Activated effector memory CD4-positive, alpha-beta T cell treated with anti-CD3 and anti-CD28 coated beads, Interleukin-2, amount 50 U/mL, for 16 hours (primary cell): ENCODE measurements at places on chromosomes 2 and 18.

DNA sequence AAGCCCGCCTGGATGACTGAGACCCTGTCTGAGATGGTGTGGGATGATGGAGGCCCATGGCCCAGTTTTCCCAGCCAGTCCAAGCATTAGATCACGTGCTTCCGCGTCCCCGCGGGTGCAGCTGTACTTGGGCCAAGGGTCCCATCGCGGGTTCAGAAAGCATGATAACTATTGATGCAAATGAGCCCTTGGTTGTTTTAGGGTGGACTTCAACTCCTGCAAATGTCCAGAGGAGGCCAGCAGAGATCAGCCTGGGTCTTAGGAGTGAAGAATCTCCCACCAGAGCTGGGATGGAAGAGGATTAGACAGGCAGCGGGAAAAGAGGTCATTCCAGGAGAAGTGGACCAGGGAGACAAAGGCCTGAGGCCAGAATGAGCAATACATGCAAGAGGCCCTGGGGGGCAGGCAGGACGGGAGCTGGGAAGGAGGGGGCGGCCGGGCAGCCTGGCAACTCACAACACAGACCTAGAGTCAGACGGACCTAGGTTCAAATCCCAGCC, 89.9 kb upstream of the TMEM247 start:
- no peak for DNase-seq

DNA sequence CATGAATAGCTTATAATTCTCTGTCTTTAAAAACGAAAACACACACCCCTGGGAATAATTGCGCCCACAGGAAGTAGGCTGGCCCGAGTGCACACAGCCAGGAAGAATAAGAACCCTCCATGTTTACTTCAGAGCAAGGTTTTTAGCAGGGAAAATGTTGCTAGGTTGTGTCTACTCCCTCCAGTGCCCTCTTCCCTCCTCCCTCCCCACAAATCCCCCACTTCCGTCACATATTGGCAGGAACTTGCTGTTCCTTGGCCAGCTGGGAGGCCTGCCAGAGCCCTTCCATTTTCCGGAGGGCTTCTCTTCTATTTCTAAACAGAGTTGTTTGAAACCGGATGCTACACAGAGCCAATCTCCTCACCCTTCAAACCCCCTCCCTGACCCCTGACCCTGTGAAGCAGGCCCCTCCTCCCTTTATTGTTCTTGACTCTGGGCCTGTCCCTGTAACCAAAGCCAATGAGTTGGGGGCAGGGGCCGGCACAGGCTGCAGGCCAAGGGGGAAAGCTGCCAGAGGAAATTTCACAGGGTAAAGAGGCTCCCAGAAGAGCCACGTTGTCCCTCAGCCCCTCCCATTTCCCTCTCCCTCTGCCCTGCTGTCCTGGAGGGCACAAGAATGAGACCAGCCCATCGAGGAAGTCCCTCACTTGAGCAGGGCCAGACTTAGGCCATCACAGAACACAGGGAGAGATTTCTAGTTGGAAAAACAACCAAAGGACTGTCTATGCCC, 49.8 kb upstream of the LGALSL start:
- no peak for DNase-seq

GRCh38 chr2:241598487-241598886, 38.5 kb downstream of the THAP4 start:
- no peak for DNase-seq

- no peak for DNase-seq
Observed at GRCh38 chr2:65620524-65620923, 188.1 kb upstream of the SPRED2 start.

DNA sequence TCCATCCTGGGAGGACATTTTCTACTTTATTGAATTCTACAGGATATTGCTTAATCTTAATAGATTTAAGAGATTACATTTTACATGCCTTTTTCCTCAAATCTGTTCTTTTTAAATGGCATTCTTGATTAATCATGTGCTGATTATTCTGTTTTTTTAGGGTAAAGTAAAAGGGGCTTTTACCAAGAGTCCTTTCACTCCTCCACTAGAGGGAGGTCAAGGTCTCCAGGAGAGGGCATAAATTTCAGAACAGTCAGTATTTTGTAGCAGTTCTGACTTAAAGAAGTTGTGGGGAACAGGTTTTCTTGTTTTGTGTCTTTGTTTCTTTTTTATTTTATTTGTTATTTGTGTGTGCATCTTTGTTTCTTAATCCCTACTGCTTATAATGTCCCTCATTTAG, 25.4 kb downstream of the WDR75 start:
- no peak for DNase-seq

DNA sequence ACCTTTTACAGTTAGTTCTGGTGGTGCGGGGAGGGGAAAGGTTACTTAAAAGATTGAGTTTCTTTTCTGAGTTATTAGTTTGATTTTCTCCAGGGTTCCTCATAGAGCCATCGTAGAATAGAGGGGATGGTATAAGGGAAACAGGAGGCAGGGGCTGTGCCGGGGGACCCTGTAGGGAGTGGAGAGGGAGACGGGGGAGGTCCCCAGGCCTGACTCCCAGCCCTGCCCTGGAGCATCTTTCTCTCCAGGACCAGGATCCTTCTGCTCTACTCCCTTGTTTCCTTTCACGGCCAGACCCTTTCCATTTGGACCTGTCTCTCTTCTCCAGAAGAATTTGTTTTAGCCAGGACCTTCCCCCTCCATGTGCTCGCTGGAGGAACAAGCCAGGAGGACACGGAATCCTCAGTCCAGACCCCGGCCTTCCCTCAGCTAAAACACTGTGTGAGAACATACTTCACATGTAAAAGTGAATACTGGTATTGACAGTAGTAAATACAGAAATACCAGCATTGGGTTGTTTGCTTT, 35.4 kb downstream of the DGKD start:
- no peak for DNase-seq

- no peak for DNase-seq
Observed at GRCh38 chr2:148552675-148553331, 91.7 kb upstream of the EPC2 start.

DNA sequence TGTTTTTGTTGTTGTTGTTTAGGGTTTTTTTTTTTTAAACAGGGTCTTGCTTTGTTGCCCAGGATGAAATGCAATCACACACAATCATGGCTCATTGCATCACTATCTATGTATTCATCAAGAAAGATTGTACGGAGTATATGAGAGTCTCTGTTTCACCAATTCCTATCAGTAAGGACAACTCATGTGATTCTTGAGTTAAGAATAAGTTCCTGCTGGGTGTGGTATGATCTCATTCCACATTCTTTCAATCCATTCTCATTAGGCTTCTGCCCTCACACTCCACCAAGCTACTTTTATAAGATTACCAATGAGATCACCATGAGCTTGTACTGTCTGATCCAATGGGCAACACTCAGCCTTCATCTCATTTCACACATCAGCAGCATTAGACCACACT, 9.1 kb upstream of the AP1S3 start:
- no peak for DNase-seq

DNA sequence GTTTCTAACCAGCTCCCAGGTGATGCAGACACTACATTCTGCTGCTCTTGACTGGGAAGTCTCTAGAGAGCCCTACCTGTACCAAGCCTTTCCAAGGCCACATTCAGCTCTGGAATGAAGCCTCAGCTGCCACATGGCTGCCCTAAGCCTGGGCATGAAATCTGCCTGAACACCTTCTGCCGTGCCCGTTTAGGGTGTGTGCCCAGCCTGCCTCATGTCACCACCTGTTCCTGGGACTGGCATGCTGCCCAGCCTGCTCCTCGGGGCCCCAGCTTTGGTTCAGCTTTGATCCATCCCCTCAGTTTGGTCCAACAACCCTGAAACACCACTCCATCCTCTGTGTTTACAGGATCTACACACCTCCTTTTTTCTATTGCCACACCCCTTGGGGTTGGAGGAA, 210.9 kb downstream of the L3MBTL4 start:
- DNase-seq = no peak

DNA sequence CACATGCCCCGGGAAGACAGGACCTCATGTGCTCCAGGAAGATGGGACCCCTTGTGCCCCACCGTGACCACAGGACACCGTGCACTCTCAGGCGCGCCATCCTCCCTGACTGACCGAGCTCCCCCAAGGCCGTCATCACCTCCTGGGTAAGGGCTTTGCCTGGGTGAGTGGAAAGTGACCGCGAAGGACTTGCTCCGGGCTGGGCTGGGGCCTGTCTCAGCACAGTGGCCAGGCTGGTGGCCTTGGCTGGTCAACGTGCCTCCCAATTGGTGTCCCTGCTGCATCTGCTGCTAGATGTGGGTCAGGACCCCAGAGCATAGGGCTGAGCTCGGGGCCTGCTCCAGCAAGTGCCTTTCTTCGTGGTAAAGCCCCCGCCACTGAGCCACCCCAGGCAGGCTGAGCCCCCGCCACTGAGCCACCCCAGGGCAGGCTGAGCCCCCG, 69.7 kb upstream of the CTDP1 start:
- DNase-seq = peak; percentile 42

DNA sequence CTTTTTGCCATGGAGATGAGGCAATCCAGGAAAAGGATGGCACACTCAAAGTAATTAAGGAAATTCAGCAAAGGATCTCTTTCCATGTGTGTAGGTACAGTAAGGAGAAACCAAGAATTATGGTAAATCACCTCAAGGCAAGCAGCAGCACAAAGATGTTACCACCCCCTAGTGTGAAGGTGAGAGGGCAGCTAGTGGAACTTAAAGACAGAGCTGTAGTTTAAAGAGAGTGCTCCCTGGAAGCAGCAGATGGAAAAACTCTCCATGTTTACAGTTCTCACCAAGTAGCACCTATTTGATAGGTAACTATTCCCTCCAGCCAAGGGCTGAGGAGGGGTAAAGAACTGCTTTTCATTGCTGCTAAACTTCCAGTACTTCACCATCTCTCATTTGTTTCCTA, 860.4 kb upstream of the CRIM1 start:
- no peak for DNase-seq

GRCh38 chr18:63860531-63860930, 27.0 kb upstream of the SERPINB2 start:
- no peak for DNase-seq

- no peak for DNase-seq
Observed at GRCh38 chr2:166419616-166419934, 43.8 kb upstream of the SCN9A start.

GRCh38 chr2:18503376-18504228, 56.9 kb downstream of the RDH14 start:
- DNase-seq = no peak

DNA sequence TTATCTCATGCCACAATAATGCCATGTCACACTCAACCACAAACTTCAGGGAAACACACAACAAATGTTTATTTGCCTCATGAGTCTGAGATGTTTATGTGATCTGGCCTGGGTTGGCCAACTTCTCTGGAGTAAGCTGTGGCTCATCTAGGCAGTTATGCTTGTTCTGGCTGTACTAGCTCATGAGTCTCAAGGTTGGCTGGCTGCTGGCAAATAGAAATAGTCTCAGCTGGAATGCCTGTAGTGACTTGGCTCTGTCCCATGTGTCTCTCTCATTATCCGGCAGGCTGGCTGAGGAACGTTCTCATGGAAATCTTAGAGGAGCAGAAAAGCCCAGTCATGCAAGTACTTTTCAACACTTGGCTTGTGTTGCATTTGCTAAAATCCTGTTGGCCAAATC, 234.9 kb upstream of the CDH2 start:
- no peak for DNase-seq

DNA sequence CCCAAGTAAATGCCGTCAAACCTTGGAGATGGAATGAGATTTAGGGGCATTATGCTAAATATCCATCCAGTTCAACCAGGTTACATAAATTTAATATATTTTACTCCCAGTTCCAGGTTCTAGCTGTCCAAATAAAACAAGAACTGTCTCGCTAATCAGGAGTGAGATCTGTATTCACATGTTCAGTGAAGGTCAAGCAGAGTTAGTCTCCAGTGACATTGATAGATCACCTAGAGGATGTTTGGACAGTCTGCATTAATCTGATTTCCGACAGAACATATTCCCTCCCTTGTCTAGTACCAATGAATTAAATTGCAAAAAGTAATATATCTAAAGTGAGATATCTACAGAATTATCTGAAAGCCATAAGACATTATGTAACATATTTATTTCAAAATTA, 979.4 kb upstream of the CNTNAP5 start:
- no peak for DNase-seq

- no peak for DNase-seq
Observed at GRCh38 chr2:107634172-107634571, 192.5 kb upstream of the RGPD4 start.

GRCh38 chr2:3475771-3476170, 43.6 kb downstream of the ADI1 start:
- no peak for DNase-seq

DNA sequence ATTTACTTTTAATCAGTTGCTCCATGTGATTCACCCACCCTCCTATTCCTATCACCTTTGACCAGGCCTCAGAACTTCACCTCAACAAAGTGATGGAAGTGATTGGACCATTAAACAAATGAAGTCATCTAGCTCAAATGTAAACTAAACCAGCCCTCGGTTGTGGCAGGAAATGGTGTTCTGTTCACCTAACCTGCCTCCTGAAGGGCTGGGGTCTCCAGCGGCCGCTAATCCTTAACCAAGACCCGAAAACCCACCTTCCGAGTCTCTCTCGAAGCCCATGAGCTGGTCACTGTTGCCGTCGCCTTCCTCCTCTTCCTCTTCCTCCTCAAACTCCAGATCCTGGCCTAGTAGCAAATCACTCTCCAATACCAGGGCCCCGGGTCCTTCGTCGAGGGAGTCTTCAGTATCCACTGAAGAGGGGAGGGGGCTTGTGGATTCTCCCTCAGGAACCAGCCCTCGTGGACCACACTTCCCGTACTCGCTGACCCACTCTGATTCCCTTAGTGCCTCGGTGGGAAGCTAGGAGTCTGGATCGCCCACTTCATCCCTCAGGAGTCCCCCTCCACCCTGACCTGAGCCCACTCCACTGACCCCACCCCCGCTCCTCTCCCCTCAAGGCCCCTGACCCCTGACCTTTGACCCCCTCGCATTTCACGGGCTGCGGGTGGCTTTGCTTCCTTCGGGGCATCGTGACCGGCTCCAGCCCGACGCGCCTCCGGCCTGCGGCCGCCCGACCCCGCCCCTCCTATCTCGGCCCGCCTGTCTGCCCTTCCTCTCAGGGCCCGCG, 503 bp downstream of the ZNF513 start:
- DNase-seq = peak; percentile 66

- DNase-seq = no peak
Observed at GRCh38 chr2:30398084-30398873, 48.8 kb upstream of the LCLAT1 start.

DNA sequence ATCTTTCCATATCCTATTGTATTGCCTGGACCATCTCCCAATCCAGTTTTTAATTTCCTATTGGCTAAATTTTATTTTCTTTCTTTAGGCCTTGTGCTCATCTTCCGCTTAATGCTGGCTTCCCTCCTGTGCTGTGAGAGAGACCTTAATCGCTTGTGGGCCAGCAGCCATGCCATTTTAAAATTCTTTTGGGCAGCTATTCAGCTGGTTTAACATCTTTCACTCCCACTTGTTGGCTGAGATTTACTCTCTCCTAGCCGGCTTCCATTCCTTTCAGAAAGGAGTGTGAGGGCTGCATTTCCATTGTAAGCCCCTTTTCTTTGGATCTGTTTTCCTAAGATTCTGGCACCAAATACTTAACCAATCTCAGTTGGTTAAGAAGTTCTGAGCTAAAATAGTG, 140.9 kb upstream of the RASGRP3 start:
- no peak for DNase-seq

- no peak for DNase-seq
Observed at GRCh38 chr2:47277187-47277586, 122.1 kb upstream of the STPG4 start.
